Fibroblast of lung (primary cell): ENCODE measurements at places on chromosomes 3 and 15.

DNA sequence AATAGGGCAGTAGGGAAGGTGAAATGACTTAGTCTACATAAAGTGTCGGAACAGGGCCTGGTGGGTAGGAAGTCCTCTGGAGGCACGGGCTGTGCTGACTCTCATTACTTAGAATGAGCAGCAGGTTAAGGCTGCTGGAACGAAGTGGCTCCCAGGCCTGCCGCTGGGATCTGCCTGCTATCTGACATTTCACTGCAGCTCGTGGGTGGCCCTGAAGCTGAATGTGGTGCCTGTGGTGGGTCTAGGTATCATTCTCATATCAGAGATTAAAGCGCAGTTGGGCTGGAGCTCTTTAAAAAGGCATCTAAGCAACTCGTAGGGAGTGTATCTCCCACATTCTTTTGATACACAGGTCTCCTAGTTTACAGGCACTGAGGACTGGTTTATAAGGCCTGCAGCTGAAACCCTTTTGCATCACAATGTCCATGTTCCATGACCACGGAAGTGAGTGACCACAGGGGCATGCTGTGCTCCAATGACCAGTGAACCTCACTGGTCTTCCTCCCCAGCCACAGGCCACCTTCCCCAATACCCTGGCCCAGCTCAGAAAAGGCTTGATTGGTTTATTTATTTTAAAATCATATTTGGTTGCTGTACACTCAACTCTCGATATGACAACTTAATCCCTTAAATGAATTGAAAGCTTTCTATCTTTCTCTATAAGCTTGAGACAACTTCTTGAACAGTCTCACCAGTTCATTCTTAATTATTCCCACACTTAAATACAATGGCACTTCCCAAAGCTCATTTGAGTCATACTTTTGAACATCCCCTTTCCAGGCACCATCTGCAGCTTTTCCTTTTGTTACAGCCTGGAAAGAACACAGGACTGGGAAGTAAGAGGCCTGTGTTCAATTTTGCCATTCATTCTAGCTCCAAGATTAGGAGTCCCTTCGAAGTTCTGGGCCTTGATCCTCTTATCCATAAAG is 19.0 kb downstream of the ADAMTS9 start:
- DNase-seq, result no peak

DNA sequence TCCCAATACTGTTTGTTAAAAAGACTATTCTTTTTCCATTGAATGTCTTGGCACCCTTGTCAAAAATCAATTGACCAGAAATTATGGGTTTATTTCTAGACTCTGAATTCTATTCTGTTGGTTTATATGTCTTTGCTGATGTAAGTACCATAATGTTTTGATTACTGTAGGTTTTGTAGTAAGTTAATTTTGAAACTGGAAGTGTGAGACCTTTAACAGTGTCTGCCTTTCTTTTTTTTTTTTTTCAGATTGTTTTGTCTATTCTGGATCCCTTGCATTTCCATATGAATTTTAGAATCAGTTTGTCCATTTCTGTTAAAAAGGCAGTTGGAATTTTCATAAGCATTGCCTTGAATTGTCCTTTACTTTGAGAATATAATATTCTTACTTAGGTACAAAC is 13.6 kb downstream of the ATP2C1 start:
- DNase-seq, result no peak

GRCh38 chr3:174883881-174884675 is 24.9 kb downstream of the NAALADL2 start:
- no peak for DNase-seq

DNA sequence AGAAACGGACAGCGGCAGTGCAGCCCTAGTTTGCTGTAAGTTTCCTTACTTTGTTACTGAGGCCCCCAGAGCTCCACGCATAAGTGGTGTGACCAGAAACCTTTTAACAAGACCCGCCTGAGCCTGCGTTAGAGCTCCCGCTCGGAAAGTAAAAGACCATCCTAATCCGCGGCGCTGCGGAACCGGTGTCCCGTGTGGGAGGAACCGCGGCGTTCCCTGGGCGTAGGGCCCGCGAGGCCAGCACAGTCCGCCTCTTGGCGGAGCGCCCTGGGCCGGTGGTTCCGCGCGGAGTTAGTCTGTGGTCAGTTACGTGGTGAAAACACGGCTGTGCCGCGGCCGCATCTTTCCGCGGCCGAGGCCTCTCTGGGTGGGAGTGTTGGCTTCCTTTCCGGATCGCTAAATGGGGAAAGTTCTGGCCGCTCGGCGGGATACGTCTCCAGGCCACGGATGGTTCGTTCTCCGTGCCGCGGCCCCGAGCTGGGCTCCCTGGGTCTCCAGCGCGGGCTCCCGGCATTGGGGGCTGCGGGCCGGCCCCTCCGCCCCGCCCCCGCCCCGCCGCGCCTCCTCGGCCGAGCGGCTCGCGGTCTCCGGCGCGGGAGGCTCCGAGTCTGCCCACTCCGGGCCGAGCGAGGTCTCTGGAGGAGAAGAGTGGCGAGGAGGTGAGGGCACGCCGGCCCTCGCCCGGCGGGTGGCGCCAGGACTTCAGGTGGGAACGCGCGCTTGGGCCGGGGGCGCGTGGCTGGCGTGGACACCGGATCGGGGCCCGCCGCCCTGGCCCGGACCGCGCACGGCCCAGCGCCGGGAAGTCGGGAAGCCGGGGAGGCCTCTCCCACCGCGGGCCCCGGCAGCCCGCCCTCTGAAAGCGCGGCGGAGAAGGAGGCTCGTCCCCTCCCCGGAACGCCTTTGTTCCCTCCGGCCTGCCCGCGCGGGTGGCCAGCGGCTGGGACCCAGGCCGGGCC is 754 bp downstream of the B3GNT5 start:
- DNase-seq, result peak; percentile 60

GRCh38 chr3:95715128-95715527 is 1099.3 kb upstream of the EPHA6 start:
- no peak for DNase-seq

DNA sequence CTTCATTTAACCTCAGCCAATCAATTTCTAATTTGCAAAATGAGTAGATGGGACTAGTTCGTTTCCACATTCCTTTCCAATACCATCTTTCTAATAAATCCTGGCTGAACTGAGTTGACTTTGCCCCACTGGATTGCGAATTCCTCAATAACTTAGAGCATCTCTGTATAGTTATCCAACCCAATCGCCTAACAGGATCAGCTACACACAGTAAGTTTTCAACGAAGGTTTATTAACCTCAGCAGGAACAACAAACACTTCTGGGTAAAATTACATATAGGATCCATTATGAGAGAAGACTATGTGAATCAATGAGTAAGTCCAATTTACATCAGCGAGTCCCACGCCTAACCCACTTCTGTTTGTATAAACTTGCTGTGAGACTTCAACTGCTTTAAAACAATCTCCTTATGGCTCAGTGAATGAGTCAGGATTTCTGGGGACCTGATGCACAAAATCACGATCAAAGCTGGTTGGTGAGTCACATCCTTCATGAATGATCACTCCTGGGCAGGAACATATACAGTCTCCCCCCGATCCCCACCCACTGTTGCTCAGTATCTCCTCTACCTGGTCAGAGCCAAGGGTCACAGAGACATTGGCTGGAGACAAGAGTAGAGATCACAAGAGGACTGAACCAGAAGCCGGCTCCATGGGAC is 142.8 kb downstream of the EDEM1 start:
- DNase-seq, result peak; percentile 1

DNA sequence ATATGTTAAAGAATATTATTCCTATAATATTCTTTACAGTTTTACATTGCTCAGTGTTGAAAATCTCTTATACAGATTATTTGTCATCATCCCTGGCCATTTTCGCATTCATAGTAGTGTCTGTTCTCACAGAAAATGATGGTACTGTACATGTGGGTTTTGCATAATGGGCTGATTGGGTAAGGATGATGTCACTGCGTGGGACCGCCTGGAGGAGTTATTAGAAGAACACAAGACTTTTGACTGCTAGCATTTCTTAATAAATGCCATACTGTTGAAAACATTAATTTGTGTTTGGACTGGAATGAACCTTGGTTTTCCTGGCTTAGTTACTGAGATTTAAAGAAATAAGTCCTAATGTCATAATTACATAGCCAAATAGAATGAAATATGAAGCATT is 20.3 kb downstream of the LRCH3 start:
- DNase-seq, result peak; percentile 85

- no peak for DNase-seq
These were observed 265.3 kb upstream of the TGFBR2 start for GRCh38 chr3:30341079-30341478.

DNA sequence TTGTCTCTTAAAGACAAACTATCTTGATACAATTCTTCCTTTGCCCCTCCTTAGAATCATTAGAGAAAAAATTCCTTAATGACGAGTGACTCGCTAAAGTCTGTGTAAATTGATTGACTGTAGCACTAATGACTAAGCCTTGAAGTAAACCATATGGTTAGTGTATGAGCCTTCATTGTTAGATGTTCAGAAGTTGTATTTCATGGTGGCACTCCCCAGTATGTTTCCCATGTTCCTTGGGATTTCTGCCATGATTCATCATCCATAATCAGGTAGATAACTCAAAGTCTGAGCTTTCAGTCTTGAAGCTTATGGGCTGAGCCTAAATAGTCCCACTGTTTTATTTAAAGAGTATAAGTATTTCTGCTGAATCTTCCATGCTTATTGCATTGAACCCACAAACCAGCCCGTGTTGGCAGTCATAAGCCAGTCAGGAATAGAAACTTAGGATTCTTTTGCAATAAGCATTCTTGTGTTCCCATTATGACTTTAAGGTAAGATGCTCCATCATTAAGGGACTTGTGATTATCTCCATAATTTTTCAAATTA is 371.2 kb upstream of the RARB start:
- DNase-seq, result no peak

GRCh38 chr3:132660811-132661070 is 612 bp downstream of the UBA5 start:
- DNase-seq, result peak; percentile 30

- no peak for DNase-seq
These were observed 9.3 kb upstream of the P3H2 start for GRCh38 chr3:190130037-190130436.

DNA sequence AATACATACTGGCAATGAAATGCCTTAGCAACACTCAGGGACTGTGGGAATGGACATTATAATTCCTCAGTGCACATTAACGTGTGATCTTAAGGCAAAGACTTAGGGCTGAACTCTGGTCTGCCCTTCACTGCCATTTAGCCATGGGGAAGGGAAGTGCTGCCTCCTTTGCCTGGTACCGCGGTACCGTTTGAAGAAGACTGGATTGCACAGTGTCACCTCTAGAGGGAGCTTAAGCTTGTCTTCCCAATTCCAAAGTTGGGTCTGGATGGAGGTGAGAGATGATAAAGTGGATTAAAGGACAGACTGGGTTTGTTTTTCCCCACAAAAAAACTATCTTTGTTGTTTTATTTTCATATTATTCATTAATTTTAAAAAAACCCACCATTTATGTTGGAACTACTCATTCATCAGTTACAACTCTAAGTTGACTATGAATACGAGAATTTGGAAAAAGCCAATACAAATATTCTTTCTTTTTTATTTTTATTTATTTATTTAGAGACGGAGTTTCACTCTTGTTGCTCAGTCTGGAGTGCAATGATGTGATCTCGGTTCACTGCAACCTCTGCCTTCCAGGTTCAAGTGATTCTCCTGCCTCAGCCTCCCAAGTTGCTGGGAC is 60.0 kb upstream of the SYN2 start:
- DNase-seq, result peak; percentile 14

GRCh38 chr15:100016632-100017031 is 283.4 kb upstream of the LYSMD4 start:
- no peak for DNase-seq

GRCh38 chr3:43161684-43162229 is 55.9 kb upstream of the POMGNT2 start:
- no peak for DNase-seq
